ENCODE measurements at places on chromosomes 1 and 21.
A peak's percentile ranks its signal among the peaks of the same experiment; 100 is the strongest.

DNA sequence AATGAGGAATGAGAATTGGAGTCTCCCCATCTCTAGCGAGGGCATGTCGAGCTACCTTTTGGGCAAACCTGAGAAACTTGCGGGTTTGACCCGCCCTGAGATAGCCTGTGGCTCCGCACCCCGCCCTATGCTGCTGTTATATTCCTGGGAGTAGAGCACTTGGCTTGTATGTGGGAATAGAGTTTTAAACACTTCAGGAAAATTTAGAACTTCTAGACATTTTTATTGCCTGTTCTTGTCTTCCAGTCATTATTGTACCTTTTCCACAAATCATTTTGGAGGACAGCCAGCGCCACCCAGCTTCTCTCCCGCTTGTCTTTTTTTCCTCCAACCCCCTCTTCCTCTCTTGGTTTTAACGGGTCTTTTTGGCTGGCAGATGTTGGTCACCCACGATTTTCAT, 738 bp downstream of the GNPAT start:
- DNase-seq, result no peak

DNA sequence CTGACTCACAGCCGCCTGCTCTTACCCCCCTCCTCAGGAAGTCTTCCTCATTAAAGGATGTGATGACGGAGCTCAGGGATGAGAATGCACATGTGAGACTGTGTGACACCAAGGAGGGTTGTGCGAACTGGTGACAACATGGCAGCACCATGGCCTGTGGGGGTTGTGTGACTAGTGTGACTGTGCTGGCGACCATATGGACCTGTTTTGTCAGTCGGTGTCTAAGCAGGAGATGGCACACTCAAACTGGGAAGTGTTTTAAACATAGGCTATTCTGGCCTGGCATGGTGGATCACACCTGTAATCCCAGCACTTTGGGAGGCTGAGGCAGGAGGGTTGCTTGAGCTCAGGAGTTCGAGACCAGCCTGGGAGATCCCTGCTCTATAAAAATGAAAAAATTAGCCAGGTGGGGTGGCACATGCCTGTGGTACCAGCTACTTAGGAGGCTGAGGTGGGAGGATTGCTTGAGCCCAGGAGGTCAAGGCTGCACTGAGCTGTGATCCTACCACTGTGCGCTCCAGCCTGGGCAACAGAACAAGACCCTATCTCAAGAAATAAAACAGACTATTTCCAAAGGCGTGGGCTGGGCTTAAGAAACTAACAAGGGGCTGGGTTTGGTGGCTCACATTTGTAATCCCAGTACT, 7.4 kb downstream of the TRNP1 start:
- no peak for DNase-seq

DNA sequence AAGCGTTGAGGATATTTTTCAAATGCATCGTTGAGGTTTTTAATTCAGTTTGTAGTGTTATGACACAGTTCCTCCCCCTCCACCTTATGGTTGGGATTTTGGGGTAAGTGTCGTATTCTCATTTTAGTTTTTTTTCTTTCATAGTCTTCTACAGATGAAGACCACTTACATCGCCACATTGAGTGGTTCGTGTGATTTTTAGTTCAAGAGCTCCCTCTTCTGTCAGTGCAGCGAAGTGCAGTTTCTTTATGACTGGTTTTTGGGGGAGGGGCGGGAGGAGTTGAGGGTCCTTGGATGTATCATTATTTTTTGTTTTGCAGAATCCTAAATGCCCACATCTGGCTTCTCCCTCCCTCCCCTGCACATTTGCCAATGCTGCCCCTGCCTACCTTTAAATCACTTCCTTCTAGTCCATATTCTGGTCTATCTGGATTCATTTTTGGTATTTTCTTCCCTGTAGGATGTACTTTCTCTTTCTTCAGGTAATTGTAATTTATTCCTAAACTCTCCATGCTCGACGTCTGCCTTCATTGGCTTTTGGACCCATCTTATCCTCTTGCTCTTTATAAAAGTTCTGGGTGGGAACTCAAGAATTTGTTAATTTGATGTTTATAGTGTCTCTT, 433.1 kb downstream of the CAMTA1 start:
- peak; percentile 33 for DNase-seq

- no peak for DNase-seq
These were observed 9.9 kb downstream of the HUNK start for GRCh38 chr21:31882711-31883110.

- DNase-seq, result no peak
These were observed 12.0 kb upstream of the KLHL20 start for GRCh38 chr1:173702736-173703135.

DNA sequence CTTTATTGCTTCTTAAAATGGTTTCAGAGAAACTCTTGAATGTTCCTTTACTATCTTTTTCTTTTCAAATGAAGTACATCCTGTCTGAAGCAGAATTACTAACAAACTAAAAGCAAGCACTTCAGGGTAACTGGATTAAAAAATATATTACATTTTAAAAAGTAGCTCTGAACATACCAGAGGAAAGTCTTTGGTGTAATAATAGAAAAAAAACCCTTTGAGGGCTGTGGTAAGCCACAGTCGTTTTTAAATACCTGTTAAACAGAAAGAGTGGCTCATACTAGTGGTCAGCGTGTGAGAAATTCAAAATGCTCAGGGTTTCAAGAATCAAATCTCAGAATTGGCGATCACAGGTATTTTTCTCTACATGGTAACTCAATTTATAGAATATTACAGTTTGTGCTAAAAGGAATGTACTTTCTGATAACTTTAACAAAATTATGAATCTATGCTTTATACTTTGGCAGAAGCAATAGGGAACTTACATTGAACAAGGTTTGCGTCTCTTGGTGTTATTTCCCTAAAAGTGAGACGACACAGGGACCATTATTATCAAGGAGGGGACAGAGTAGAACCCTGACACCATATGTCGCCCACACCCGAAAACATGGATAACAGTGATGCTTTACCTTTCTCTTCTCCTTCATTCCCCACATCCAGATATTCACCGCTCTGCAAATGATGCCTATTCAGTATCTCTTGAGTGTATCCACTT, 97.0 kb upstream of the DPH5 start:
- DNase-seq, result no peak

GRCh38 chr1:67713057-67713846, 28.3 kb downstream of the GADD45A start:
- no peak for DNase-seq

DNA sequence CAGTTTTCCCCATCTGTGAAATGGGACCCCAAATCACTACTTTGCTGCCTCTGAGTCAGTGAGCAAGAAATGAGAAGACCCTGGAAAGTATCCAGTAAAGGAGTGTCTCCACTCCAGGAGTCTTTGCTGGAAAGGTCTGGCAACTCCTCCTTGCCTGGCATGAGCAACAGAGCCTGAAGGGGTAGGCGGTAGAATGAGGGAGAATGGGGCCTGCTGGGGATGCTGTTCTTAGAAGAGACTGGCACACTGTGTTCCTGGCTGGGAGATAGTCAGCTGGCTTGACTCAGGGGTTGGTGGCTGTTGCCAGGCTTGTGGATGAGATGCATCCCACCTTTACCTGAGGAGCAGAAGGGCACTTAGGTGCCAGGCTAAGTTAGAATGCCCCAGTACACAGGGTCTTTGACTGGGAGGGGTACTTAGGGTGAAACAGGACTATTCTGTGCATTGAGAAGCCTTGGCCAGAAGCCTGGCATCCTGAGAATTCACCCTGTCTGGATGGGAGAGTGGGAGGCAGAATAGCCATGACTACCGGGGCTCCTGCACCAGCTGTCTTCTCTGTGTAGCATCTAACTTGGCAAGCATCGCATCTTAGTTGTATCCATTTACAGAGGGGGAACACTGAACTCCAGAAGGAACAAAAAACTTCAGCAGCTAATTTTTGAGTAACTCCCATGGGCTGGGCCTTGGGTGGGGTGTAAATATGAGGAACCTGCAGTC, 2.5 kb downstream of the MFSD2A start:
- DNase-seq, result no peak

- no peak for DNase-seq
These were observed 15.6 kb downstream of the NKAIN1 start for GRCh38 chr1:31224068-31224467.

All from glomerular endothelial cell (primary cell).